NCI-H1048 (cell line): ENCODE measurements at places on chromosomes 1 and 21.
A peak's percentile ranks its signal among the peaks of the same experiment; 100 is the strongest.

DNA sequence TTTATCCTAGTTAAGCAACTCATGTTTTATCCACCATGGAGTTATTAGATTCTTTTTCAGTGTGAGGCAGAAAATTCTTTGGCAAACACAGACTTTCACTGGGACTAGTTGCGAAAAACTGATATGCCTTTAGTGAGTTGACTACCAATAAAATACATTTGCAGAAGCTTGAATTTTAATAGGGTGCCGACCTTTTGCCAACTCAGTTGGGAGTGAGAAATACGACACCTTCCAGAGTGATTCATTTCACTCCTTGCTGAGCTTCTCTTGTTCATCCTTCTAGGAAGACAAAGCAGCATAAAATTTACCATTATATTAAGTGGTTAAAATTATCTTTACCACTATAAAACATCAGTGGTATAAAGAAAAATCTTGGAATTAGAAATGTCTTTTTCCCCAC, 1.2 kb upstream of the KRTAP23-1 start:
- DNase-seq, result no peak

DNA sequence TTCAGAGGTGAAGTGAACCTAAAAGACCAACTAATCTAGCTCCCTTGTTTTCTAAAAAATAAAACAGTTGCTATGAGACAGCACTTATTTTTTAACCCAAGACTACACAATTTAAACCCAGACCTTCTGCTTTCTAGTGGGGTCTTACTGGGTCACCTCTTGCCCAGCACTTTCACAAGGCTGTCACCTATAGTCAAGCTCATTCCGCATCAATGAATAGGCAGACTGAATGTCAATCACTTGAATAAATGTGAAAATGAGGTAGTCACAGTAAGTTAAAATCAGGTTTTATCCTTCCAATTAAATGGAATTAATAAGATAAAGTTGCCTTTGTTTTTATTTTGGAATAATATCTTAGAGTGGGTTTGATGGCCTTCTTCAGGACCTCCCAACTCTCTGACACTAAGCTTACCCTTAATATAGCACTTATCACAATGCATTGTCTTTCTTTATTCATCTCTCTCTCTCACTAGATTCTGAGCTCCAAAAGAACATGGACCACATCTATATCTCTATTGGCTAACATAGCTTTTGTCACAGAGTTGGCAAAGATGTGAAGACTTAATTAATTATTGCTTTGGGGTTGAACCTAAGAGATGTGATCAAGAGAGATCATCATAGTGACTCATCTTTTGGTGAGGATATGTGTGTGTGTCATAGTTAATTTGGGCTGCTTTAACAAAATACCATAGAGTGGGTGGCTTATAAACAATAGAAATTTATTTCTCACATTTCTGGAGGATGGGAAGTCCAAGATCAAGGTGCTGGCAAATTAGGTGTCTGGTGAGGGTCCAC, 248.7 kb upstream of the DAB1 start:
- no peak for DNase-seq

DNA sequence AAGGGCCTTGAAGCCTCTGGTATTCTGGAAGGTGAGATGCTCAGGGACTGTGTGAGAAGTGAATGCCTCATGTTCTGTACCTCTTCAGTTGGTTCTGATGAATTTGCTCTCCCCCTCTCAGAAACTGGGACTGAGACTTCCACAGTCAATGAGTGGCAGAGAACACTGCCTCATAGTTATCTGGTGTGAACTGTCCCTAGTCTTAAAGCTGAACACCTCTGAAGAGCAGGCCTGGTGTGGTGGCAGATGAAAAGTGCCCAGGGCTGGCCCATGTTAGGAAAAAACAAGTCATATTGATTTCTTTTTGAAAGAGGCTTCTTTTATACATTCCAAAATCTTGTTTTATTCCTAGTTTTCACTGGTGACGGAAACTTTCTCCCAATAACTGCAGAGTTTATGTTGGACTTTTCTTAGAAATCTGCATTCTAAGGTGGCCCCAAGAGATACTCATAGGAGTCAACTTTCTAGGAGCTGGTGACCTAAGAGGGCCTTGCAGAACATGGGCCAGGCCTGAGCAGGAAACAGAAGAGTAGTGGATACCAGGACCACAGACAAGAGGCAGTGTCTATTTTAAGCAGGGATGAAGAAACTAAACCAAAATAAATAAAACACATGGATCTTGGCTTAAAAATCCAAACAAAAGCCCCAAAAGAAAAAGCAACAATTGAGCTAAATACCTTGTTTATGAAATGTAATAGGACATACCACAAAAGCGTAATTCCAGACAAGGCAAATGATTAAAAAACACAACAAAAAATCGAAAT, 19.5 kb downstream of the DUSP10 start:
- no peak for DNase-seq

GRCh38 chr1:101820071-101820470, 176.7 kb downstream of the OLFM3 start:
- peak; percentile 41 for DNase-seq

DNA sequence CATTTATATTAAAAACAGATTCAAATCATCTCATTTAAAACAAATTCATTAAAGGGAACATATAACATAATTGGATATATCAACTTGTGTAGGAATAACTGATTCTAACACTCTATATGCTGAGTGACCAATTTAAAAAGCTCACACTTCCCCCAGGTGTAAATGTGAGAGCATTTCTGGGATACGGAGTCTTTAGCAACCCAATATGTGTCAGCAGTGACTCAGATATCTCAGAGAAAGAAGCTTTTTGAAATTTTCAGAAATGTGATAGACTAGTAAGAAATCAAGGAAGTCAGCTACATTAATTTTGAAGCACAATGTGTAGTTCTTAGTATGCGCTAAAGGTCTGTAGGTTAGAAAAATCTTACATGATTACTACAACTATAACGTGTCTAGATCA, 87.9 kb upstream of the SERTAD4 start:
- DNase-seq, result no peak

DNA sequence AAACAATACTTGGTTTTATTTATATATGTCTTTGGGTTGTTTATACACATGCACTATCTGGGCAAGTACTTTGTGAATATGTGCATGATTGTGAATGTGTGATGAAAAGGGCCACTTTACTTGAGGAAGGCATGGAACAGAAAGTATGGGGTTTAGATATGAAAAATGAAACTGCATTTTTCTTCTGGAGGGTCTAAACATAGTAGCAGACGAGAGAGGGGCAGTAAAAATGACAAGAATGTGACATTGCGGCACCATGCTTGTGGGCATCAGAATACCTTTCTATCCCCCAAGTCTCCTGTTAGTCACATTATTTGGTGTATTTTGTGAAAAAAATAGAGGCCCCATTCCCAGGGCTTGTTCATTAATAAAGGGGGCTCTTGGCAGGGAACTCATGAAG, 15.4 kb upstream of the MPZL1 start:
- DNase-seq, result no peak

DNA sequence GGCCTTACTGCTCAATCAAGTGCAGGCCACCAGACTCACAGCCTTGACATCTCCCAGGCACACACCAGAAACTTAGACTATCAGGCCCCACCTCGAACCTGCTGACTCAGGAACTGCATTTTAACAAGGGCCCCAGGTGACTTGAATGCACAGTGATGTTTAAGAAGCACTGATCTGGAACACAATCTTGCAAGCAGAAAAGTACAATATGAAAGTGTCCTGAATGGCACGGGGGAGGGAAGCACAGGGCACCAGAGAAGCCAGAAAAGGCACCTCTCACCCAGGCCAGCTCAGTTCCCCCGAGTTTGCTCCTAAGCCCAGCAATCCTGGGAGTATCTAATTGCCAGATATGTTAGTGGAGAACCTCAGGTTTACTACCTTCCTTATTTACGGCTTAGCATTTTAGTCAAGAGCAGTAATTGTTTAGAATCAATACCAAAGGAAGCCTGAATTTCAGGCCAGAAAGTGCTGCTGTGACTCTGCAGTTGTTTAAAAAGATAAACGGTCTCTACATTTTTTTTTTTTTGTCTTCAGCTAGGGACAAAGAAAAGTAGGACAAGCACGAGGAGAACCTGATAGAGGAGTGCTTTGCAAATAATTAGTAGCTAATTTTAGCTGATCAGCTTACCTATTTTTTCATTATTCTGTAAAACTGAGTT, 50.9 kb upstream of the CDC42BPA start:
- DNase-seq, result no peak

- no peak for DNase-seq
These were observed 27.4 kb downstream of the SYF2 start for GRCh38 chr1:25204797-25205480.
